Stimulated activated CD4-positive, alpha-beta T cell treated with anti-CD3 and anti-CD28 coated beads, Interleukin-2, amount 100 ng/mL, for 4 hours (primary cell): ENCODE measurements at places on chromosomes 16 and 17.

DNA sequence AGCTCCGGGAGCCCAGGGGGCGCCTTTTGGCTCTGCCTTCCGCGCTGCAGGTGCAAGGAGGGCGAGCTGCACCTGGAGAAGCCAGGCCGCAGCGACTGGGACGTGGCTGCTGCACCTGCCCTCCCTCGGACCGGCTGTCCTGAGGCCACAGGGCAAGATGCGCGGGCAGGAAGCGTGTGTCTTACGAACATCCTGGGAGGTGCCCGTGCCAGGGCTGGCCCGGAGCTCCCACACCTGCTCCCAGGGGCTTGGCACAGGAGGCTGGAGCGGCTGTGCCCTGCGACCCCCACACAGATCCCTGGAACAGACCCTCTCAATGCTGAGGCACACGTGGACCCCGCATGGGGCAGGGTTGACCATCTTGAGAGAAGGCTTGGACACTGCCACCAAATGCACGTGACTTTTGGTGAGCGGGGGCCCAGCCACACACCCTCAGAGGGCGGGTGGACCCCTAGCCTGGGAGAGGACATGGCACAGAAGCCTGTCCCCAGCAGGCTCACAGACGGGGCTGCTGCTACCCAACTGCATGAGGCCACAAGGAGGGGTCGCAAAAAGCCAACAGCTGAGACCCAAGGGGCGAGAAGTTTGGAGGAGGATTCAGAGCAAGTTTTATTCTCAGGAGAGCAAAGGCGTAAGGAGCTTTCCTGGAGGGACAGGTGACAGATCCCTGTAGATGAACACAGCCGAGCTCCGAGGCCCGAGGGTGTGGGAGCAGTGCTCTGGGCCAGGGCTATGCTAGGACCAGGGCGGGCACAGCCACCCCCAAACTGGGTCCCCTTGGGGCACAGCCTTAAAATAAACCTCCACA, 11.4 kb downstream of the NDUFAF8 start:
- DNase-seq, result no peak

DNA sequence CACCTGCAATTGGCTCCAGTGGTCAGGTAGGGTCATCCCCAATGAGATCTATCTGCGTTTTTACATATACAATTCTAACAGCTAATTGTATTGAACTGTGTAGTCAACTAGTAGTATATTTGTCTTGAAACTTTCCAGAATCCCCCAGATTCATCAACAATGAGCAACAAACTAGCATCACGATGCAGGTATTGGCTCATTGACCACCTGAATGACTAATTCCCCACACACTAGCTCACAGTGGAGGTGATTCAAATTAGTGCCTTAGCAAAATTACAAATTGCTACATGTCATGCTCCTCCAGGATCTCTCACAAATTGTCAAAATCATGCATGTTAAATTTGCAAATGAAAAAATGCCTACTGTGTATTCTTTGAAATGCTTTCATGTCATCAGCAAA, 62.8 kb upstream of the MPHOSPH6 start:
- no peak for DNase-seq

DNA sequence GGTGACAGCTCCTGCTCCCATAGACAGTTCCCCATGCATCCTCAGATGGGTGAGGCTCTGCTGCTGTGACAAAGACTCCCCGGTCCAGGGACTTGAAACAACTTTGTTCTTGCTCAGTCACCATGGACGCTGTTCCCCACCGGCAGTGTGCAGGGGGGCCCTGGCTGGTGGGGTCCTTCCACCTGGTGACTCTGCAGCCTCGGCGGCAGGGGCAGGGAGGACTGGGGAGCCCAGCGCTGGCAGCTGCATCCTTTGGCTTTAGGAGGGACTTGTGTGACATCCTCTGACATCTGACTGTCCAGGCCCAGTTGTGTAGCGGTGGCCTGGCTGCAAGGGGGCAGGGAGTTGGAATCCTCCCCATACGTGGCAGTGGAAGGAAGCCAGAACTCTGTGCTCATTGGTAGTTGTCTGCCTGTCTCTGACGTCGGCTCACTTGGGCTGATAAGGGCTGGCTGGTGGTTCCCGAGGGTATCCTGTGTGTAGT, 107.3 kb downstream of the CMIP start:
- DNase-seq, result no peak

DNA sequence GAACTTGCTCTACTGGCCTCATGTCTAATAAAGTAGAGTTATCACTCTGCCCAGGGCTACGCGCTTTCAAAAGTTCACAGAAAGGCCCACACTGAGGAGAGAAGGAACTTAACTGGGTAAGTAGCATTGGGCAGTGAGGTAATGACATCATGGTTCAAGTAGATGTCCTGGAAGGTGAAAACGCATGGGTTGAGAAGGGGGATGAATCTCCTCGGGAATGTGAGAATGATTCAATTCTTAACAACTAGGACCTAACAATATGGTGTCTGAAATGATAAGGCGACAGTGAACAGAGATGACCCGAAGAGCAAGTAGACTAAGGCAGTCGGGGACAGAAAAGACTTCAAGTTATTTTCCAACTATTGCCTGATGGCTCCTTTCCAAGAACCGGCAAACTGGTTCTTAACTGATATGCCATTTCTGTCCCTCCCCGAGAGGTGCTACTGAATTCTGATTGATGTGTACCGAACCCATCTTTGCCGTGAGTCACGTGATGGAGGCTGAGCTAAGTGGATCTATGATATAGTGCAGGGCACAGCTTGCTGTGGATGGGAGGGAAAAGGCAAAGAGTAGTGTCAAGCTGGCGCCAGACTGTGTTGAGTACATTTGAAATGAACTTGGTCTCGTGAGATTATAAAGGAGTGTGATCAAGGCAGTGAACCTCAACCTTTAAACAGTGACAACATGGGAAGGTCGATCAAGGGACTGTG, 44.1 kb downstream of the MARCHF10 start:
- DNase-seq, result no peak

GRCh38 chr16:728131-728889, 1.4 kb downstream of the HAGHL start:
- peak; percentile 35 for DNase-seq

DNA sequence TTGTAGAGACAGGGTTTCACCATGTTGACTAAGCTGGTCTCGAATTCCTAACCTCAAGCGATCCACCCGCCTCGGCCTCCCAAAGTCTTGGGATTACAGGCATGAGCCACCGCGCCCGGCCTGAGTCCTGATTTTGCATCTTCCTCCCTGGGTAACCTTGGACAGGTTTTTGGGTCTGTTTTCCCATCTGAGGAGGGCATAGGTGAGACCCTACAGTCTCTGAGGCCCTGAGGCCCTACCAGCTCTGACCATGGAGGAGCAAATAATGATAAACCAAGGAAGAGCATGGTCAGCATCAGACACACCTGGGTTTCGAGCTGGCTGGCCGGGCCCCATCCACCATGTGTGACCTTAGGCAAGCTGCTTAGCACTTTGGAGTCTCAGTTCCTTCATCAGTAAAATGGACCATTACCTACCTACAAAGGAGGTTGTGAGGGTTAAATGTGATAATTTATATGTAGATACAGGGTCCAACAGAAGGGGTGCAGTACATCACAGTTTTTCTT, 1.2 kb upstream of the NCBP3 start:
- DNase-seq, result no peak

- no peak for DNase-seq
Measured at GRCh38 chr17:27463235-27463677, 7.0 kb downstream of the KSR1 start.

DNA sequence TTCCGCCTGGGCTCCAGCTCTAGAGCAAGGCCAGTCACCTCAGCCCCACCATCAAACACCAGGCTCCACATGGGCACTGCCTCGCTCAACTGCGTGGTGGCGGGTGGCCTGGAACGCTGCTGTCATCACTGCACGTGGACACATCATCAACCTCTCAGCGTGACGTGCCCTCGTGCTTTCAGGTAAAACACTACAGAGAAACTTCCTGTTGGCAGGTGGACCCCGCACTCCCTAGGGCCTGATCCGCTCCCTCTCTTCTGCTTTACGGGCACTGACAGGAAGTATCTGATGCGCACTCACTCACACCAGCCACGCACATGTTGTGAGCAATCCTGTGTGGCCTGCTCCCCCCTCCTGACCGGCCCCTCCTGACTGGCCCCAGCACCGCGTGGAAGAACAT, 87.4 kb downstream of the ANKRD11 start:
- no peak for DNase-seq

DNA sequence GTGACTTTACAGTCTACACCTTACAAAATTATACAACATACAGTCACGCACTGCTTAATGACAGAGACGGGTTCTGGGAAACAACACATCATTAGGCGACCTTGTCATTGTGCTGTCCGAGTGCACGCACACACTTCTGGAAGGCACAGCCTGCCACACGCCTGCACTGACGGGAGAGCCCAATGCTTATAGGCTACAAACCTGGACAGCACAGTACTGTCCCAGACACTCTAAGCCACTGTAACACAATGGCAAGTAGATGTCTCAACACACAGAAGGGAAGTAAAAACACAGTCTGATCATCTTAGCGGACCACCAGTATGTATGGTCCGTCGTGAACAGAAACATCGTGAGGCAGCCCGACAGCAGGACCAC, 29.8 kb downstream of the KLHDC4 start:
- no peak for DNase-seq

DNA sequence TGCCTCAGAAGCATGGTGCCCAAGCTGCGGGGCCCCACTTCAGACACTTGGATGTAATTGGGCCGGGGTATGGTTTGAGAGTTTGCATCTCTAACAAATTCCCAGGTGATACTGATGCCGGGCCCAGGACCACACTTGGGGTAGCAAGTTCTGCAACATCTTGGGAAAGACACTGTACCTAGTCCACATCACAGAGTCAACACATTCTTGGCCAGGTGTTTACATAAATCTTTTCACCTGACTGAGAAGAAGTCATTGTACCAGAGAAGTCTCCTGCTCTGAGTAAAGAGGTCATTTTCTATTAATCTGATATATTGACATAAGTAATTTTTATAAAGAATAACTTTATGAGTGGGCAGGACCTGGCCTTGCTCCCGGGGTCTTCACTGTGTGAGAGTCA, 27.5 kb downstream of the GPT2 start:
- DNase-seq, result no peak

- no peak for DNase-seq
Measured at GRCh38 chr16:399340-400019, 2.2 kb upstream of the DECR2 start.

DNA sequence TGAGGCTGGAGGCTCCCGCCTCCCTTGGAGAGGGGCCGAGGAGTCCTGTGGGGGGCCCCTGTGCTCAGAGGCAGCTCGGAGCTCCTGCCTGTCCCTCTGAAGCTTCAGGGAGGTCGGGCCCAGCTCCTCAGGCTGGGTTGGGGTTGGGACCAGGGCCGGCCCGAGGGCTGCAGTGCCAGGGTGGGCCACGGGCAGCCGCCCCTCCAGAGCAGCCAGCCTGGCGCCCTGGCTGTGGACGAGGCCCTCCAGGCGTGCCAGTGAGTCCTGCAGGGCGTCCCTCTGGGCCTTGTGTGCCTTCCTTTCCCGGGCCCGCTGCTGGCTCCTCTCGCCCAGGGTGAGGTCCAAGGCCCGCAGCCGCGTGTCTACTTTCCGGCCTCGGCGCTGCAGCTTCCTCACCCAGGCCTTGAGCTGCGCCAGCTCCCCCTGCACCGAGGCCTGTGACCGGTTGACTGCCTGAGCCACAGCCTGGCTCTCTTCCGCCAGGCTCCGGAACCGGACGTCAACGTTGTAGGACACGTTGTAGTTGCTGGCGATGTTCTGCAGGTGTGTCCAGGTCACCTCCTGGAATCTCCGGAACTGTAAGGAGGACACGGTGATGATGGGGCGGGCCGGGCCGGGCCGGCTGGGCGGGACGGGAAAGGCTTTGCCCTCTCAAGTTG, 1.2 kb downstream of the PTX4 start:
- no peak for DNase-seq

GRCh38 chr17:47800686-47801085, 20.9 kb downstream of the OSBPL7 start:
- DNase-seq, result no peak

DNA sequence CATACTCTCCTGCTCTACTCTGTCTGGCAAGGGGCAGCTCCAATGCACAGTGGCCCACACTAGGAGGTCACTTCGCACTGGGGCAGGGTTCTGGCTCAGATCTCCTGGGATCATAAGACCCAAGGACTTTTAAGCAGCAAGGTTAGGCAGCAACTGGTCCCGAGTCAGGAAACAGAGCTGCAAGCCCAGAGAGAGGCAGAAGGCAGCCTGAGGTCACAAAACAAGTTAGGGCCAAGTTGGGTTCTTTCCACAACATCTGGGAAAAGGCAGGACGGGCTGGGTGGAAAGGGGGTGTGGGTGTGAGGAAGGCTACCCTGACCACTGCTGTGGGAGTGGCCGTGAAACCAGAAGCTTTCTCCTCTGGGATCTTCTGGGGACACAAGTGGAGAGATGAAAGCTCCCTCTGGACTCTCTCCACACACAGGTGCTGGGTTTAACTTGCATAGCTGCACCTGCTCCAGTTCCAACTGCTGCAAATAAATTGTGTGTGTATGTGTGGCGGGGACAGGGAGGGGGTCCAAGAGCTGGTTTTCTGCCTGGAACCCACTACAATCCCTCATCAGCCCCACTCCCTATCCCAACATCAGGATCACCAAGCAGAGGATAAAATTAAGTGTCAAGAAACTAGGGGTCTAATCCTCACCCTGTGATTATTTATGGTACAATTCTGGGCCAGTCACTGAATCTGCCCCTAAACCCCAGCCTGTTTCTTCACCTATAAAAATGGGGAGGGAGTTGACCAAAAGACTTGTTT, 8.0 kb upstream of the TSPOAP1 start:
- no peak for DNase-seq
